ENCODE measurements at places on chromosomes 16 and 17. TPM values are rescaled to one million over a fixed set of nuclear protein-coding genes. Genes with fewer than 3 reads are reported as not detected.

Gene UTS2R
- not detected for total RNA-seq

Gene ANKS3
- 9.4 TPM for total RNA-seq

Gene FMNL1
- 16.8 TPM for total RNA-seq

Gene FOXL1
- 1.6 TPM for total RNA-seq
